ENCODE measurements at places on chromosomes 1 and 21.

DNA sequence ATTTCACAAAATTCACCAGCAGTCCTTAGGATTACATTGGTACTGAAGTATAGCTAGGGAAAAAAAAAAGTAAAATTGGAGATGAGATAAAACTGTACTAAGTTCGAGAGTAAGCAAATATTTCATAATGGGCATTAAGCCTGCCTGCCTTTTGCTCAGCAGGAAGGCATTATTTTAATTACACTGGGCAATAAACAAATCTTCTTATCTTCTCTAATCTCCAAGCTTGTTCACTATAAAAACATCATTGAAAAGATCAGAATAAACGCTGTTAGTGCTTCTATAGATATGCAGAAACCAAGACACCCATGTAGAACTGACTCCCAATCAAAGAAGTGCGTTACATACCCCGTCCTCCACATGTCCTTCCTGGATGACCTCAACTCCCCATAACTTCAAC lies 174.2 kb upstream of the CHODL start:
- no peak for DNase-seq

DNA sequence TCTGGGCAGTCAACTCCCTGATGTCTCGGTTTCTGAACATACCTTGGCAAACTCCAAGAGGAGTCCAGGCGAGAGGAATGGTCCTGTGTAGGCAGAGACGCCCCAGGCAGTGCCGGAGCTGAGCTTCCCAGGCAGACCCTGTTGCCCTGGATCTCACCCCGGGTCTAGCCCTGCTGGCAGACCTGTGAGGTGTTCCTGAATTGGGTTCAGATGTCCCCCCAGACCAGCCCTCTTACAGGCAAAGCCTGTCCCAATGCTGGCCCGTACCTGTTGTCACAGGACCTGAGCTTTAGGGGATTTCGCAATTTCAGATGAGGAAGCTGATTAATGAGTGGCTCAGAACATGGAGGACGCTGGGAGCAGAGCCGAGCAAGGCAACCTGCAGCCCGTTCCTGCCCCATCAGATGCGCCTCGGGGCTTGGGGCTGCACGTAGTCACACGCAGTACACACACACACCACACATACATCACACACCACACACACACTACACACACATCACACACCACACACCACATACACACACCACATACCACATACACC lies 38.5 kb upstream of the PDE9A start:
- DNase-seq, result no peak

DNA sequence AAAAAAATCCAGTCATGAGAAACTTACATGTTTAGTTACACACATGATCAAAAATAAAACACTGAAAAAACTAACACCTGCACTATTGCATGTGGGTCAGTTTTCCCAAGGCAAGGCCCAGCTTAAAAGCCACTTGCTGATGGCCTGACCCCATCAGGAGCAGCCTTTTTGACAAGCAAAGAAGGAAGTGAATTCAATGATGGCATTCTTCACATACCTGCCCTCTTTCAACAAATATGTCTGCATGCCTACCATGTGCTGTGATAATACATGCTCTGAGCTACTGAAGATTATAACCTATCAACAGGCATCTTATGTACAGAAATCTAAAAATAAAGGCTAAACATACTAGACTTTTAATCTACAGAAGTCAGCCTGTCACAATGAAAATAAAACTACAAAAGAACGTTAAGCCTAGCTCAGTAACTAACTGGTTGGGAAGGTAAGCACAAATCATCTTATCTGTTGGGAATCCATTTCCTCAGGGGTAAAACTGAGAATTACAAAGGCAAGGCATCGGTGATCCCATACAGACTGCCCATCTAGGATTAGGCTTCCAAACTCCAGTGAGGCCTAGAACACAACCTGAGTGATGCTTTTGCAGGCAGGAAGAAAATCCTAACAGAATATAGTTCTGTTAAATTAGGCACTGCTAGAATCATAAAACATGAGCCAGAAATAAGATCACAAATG lies 14.5 kb downstream of the SORT1 start:
- DNase-seq, result no peak

- no peak for DNase-seq
Measured at GRCh38 chr1:5858844-5859407, 133.3 kb downstream of the NPHP4 start.

GRCh38 chr1:156707417-156708217 lies 2.2 kb upstream of the CRABP2 start:
- DNase-seq, result no peak

GRCh38 chr1:9760824-9761223 lies 62.9 kb downstream of the CLSTN1 start:
- DNase-seq, result no peak

DNA sequence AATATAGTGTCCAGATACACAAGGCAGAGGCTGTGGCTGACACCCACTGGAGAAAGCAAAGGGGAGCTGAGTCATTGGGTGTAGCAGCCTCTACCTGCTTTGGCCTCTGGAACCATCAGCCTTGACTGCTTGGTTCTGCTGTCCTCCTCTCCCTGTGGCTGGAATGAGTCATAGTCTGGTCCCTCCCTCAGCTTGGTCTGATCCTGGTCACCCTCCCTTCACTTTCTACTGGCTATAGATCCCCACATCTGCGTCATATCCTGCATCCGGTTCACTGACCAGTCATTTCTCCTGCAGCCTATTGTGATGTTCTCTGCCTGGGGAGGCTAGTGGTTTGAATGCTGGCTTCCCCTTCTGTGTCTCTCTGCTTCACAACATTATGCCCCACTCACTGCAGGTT lies 372.8 kb upstream of the DAB1 start:
- DNase-seq, result no peak

DNA sequence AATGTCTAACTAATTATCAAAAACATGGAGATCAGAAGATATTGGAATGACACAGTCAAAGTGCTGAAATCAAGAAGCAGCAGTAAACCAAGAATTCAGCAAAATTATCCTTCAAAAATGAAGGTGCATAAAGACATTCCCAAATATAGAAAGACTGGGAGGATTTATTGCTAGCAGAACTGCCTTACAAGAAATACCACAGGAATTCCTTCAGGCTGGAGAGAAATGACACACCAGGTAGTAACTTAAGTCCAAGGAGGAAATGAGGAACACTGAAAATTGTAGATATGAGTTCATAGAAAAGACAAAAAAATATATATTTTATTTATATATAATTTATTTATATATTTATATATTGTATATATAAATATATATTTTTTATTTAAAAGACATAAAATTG lies 217.2 kb downstream of the RPS6KC1 start:
- DNase-seq, result no peak

DNA sequence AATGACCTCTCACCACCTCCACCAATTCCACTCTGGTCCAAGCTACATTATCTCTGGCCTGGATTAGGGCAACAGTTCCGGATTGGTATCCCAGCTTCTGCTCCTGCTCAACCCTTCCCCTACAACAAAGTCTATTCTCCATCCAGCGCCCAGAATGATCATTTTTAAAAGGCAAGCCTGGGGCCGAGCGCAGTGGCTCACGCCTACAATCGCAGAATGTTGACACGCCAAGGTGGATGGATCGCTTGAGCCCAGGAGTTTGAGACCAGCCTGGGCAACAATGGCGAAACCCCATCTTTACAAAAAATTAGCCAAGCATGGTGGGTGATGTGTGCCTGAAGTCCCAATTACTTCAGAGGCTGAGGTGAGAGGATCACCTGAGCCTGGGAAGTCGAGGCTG lies 2.2 kb downstream of the LYST start:
- no peak for DNase-seq

DNA sequence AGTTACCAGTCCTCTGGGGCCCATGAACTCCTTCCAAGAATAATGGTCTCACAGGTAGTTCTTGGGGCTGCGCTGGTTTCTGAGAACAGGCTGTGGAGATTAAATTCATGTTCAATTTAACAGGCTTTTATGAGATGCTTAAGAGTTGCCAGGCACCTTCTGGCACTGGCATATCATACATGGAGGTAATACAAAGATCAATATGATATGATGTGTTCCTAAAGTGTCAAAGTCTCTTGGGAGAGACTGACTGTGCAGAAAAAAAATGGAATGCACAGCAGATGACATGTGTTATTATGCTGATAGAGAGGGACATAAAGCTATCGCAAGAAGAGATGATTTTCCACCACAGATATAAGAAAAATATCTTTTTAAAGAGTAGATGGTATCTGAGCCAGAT lies 6.8 kb downstream of the CYP2J2 start:
- DNase-seq, result no peak

- no peak for DNase-seq
Measured at GRCh38 chr1:194069168-194069830, 882.9 kb upstream of the B3GALT2 start.

- no peak for DNase-seq
Measured at GRCh38 chr1:178704833-178705232, 20.2 kb upstream of the RALGPS2 start.

GRCh38 chr1:184489908-184490307 lies 103.1 kb downstream of the C1orf21 start:
- no peak for DNase-seq

GRCh38 chr1:196309386-196309785 lies 298.9 kb downstream of the KCNT2 start:
- DNase-seq, result peak; percentile 7

- DNase-seq, result no peak
Measured at GRCh38 chr1:108826081-108826635, 30.7 kb downstream of the AKNAD1 start.

DNA sequence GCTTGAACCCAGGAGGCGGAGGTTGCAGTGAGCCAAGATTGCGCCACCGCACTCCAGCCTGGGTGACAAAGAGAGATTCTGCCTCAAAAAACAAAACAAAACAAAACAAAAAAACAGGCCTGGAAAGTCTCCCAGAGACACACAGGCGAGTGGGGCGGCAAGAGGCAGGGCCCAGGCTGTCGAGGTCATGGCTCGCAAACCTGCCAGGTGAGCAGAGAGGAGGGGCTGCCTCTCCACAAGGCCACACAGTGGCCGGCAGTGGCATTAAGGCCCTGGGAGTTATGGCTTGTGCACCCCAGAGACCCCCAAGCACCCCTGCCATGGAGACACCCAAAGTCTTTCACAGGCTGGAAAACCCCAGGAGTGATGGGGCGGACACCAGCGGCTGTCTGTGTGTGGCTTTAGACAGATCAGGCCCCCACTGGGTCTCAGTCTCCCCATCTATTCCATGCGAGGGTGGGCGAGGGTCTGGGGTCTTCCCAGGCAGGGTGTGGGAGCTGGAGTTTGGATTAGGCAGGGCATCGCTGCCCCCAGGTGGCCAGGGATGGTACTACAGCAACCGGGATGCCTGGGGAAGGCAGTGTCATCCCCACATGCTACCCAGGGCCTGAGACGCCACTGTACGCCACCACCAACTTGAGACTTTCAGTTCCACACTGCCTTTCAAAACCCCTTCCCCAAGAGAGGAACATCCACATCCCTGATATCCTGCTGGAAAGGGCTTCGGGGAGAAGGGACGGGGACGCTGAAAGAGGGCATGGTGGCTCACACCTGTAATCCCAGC lies 7.3 kb upstream of the CTRC start:
- no peak for DNase-seq

DNA sequence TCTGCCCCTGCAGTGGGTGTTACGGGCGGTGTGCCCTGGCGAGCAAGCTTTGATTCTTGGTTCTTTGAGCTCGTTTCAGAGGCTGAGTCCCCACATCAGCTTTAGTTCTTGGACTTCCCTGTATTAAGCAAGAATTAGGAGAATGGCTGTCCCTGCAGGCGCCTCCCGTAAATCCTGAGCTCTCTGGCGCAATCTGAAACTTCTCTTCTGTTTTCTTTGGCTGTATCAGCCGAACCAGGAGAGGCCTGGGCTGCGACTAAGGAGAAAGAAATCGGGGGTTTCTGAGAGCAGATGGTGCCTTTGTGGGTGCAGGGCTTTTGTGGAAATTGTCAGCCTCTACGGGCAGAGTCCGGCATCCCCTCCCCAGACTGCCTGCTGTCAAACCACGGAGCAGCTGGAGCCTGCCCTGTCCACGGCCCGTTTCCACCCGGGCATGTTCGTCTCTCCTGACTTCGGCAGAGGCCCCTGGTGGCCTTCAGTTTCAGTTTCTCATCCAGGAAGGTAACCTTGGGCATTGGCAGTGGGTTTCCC lies 17.9 kb downstream of the CSTB start:
- no peak for DNase-seq

DNA sequence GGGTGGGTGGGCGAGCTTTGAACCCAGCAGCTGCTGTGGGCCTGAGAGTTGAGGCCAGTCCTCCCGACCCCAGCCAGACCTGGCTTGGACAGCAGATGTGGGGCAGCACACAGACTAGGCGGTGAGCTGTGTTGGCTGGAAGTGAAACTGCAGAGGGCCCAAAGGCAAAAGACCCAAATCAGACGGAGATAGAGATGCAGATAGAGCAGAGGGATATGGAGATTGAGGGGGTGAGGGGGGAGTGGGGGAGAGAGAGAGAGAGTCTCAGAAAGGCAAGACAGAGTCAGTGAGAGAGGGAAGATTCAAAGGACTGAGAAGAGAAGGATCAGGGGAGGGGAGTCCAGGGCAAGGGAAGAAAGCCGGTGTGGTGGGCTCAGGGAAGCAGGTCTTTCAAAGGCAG lies 17.0 kb upstream of the POU3F1 start:
- no peak for DNase-seq

- DNase-seq, result no peak
Measured at GRCh38 chr1:2548068-2548589, 8.0 kb upstream of the TNFRSF14 start.

DNA sequence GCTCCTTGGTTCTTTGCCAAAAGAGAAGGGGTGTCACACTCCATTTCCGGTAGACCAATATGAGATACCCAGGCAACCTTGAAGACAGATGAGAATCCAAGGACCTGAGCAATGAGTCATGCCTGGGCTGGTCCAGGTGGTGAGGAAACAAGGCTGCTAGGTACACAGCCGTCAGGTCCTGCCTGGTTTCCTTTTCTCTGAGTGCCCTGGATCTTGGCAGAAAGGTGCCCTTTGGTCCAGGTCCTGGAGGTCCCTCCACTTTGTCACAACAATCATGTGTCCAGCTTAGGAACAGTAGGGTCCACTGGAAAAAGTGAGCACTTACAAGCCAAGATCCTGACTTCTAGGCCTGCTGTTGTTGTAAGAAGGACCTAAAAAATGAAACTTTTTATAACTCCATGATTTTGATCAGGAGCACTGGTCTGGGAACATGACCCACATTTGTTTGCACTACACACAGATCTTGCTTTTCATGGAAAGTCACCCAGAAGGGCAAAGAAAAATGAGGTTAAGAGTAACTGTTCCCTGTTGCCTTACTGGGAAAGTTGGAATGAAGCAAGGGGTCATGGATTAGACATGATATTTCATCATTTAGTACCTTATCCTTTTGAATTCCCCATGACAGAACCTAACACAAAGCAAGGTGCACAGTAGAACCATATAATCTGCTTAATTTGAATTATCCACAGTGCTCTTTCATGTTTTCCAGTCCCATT lies 94.7 kb downstream of the PAPPA2 start:
- no peak for DNase-seq

DNA sequence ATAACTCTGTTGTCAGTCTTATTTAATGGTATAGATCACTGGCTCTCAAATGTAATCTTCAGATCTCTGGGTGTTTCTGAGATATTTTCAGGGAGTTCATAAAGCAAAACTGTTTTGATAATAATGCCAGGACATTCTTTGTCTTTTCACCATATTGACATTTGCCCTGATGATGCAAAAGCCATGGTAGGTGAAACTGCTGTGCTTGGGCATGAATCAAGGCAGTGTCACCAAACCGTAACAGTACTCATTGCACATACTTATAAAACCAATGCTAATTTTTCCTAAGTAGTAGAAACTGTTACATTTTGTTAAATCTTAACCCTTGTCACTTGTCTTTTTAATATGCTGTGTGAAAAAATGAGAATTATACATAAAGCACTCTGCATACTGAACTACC lies 76.0 kb downstream of the RPS6KC1 start:
- no peak for DNase-seq

- DNase-seq, result no peak
Measured at GRCh38 chr1:19086176-19086875, 123.7 kb downstream of the UBR4 start.

- DNase-seq, result no peak
Measured at GRCh38 chr1:206685769-206686477, 1.2 kb downstream of the MAPKAPK2 start.

All from AG04450 (cell line).